ENCODE measurements at places on chromosomes 4 and X.

- no peak for DNase-seq
These were observed 9.3 kb downstream of the SORCS2 start for GRCh38 chr4:7201420-7202305.

DNA sequence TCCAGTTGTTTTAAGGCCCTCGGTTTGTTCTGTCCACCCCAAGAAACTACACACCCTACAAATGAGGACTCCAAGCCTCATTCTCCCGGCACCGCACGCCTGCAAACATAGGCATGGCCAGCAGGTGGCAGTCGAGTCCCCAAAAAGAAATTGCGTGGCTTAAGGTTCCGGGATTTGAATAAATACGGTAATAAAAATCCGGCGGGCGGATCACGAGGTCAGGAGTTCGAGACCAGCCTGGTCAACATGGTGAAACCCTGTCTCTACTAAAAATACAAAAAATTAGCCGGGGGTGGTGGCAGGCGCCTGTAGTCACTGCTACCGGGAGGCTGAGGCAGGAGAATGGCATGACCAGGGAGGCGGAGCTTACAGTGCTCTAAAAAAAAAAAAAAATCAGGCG, 21.8 kb upstream of the CSF2RA start:
- peak; percentile 57 for DNase-seq

DNA sequence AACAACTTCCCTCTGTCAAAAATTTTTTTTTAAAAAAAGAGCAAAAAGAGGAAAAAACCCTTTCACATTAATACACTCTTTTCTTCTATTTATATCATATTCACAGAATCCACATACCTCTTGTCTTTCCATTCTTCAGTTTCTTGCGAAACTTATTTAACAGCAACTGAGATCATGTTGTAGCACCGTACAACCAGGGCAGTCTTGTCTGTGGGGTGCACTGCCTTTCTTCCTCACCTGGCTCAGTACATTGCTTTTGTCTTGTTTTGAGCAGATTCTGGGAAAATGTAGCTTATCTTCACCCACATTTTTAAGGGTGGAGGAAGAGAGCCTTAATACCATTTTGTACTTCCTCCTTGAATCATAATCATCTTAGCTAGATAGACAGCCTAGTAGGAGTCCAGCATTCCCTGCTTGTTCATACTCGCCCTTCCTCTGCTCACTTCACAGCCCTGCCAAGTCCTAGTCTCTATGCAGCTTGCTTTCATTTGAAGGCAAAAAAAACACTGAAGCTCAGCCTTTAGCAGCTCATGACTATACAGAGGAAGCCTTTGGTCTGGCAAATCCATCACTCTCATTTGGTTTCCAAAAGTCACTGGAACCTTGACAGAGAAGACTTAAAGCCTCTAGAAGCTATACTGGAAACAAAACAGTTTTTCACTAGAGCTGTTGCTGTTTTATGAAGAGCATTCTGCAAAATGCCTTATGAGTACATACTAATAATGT, 140.6 kb upstream of the BANK1 start:
- DNase-seq: no peak

- no peak for DNase-seq
These were observed 294.4 kb downstream of the GPAT3 start for GRCh38 chr4:83830138-83830888.

- no peak for DNase-seq
These were observed 61.4 kb downstream of the KLHL4 start for GRCh38 chrX:87578978-87579377.

GRCh38 chrX:10579112-10580011, 41.0 kb downstream of the MID1 start:
- no peak for DNase-seq

- DNase-seq: no peak
These were observed 1973.0 kb upstream of the AGA start for GRCh38 chr4:179415037-179415846.

- DNase-seq: no peak
These were observed 900.3 kb downstream of the PCDH7 start for GRCh38 chr4:31620476-31620875.

DNA sequence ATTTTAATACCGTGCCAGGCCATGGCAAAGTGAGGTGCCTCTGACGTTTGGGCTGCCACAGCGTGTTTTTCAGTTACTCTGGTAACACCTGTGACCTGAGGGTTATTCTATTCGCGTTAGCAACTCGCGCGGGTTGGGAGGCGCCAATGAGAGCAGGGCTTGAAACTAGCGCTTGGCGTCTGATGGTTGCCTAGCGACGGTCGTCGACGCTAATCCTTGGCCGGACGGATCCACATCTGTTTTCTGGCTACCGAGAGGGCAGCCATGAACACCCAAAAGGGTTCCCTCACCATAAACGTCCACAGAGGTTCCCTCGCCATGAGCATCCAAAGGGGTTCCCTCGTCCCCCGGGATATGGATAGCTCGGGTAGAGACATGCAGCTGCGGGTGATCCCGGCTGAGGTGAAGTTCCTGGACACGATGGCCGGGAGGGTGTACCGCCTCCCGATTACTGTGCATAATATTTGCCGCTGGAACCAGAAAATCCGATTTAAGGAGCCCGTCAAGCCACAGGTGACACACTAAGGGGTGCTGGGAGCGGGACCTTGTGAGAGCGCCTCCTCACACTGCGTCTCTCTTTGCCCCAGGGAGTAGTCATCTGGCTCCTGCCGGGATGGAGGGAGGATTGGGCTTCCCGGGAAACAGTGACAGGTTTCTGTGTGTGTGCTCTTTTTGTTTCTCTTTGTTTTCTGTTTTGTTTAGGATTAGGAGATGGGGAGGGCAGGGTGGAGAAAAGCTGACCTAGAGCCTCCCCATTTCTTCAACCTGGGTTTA, at the start of gene CFAP47:
CFAP47 (plus strand) TSS at position 199 of the 774 bp plus-strand sequence; CDS start at position 265, 66 bp downstream.
- no peak for DNase-seq

DNA sequence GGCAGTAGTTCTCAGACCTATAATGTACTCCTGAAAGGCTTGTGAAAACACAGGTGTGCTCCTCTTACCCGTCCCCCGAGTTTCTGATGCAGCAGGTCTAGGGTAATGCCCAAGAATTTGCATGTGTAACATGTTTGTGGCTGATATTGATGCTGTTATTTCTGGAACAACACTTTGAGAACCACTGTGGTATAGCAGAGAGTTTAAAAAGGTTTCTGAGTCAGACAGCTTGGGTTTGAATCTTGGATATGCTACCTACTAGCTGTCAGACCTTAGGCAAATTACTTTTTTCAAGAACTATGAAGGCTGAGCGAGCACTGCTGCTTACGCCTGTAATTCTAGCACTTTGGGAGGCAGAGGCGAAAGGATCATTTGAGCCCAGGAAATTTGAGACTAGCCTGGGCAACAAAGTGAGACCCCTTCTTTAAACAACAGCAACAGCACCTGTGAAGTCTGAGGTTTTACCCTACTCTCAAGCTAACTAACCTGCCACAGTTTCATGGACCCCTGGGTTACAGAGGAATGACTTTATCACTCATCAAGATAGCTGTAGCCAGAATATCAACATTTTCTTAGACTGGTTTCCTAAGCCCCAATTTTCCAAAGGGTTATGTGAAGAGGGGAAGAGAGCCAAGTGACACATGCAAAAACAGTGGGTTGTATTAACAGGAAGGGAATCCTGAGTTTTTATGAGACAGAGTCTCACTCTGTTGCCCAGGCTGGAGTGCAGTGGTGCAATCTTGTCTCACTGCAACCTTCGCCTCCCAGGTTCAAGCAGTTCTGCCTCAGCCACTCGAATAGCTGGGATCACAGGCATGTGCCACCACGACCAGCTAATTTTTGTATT, 5.1 kb downstream of the AFF1 start:
- no peak for DNase-seq

DNA sequence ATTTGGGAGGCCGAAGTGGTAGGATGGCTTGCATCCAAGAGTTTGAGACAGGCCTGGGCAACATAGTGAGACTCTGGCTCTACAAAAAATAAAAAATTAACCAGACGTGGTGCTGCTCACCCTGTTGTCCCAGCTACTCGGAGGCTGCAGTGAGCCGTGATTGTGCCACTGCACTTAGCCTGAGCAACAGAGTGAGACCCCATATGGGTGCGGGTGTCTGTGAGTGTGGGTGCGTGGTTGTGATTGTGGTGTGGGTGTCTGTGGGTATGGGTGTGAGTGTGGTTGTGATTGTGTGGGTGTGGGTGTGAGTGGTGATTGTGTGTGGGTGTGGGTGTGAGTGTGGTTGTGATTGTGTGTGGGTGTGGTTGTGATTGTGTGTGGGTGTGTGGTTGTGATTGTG, 114.6 kb downstream of the UBE2K start:
- no peak for DNase-seq

- no peak for DNase-seq
These were observed 53.6 kb downstream of the AWAT2 start for GRCh38 chrX:69996113-69996468.

- DNase-seq: peak; percentile 45
These were observed at the start of gene NDUFC1 for GRCh38 chr4:139301821-139302611. NDUFC1 (minus strand) TSS chr4:139302477; CDS start chr4:139295798, 6,679 bp downstream.

DNA sequence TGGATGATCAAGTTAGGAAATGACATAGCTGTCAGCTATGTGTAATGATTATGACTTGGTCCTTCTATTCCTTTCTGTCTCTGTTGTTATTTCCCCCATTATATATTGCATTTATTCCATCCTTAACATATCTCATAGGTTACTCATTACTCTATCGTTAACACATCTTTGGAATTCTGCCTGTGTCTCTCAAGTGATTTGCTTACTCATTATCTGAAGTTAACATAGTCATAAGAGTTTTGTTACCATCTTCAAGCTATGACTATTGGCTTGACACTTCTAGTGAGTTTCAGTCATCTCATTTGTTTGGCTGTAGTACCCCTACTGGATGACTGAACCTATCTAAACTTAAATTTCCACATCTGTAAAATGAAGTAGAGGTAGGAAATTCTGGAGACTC, 286.1 kb upstream of the PPP1R2C start:
- DNase-seq: no peak

- DNase-seq: no peak
These were observed 19.8 kb downstream of the DCUN1D4 start for GRCh38 chr4:51862781-51863180.

- no peak for DNase-seq
These were observed 952 bp downstream of the FAM47A start for GRCh38 chrX:34130980-34131744.

DNA sequence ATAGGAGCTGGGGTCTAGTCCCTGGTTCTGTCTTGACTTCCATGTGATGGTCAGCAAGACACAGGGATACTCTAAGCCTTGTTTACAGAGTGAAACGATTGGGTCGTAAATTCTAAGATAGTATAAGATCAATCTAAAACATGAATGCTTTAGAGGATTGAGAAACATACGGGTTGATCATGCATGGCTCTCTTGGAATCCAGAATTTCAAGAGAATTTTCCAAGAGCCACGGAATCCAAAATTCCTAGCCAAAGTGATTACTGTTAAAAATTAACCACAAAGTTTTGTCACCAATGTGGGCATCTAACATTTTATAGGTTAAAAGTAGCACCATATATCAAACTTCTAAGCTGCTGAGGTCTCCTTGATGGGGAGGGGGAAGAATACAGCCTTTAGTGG, 16.5 kb downstream of the HS3ST1 start:
- no peak for DNase-seq

DNA sequence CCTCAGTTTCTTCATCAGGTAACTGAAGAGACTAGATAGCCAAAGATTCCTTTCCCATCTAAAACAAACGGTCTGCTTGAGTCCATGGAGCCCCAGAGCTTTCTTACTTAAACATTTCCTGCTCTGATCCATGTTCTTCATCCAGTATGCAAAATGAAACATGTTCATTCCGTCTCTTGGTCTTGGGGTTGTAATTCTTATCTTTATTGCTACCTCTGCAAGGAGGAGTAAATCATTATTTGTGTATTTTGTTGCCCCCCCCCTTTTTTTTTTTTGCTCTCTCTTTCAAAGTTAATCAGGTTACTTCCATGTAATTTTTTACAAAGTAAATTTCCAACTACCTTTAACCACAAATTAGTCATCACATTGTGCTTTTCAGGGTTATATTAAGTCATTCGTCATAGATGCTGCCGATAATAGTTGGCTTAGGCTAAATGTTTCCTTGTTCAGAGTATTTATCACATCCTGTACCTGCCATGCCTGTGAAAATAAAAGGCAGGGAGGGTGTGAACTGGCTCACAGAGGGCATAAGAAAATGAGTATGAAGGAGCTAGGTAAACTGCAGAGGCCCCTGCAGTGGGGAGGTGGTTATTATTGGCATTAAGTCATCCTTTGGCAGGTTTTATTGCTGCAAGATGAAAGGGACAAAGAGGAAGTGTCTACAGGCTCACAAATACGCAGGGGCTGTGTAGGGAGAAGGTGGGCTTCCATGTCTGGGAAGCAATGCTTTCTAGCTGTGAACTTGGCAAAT, 76.7 kb upstream of the HS3ST1 start:
- no peak for DNase-seq

GRCh38 chr4:172657081-172657480, 511.5 kb upstream of the GALNT7 start:
- no peak for DNase-seq

DNA sequence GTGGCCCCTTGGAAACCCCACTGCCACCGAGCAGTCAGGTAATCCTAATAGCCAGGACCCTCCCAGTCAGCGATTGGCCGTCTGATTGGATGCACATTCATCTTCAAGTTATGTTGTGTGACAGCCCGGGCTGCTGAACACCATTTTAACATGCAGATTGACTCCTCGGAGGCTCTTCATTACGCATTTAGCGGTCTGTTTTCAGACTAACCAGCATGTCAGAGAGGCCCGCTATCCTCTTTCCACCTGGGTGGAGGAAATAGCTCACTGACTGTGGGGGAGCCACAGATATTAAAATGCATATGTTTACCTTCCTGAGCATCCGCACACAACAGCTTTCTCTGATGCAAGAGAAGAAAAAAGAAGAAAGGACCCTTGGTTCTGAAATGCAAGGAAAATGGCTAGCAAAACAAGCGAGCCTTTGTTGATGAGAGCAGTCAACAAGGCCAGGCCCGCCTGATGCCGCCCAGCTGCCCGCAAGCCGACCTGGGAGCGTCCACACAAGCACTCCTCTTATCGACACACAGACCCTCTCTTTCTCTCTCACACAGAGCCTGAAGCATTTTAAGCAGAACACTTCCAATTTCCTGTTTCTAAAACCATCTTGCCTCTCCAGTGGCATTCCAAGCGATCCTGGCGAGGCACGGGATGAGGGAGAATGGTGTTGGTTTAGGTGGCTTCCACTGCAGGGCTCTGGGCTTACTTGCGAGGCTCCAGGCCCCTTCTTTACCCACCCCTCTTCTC, 118.3 kb downstream of the MGST2 start:
- DNase-seq: no peak
